Esophagus (tissue), 2 donors: ENCODE measurements at places on chromosomes 7 and 10. TPM values are rescaled to one million over a fixed set of nuclear protein-coding genes. Genes with fewer than 3 reads are reported as not detected.

AMZ1 gene
- polyA plus RNA-seq: 0.11 TPM

ZNF425 gene
- polyA plus RNA-seq: 1.9 TPM

BLNK gene
- 51.1 TPM for polyA plus RNA-seq

FAM13C gene
- polyA plus RNA-seq: 2.7 TPM

LARP4B gene
- 19.7 TPM for polyA plus RNA-seq

RSPH10B gene
- polyA plus RNA-seq: 0.04 TPM

PRPS1L1 gene
- not detected for polyA plus RNA-seq

HECTD2 gene
- polyA plus RNA-seq: 4.8 TPM

WDR86 gene
- 0.28 TPM for polyA plus RNA-seq

NOS3 gene
- polyA plus RNA-seq: 4.5 TPM

PNLIP gene
- polyA plus RNA-seq: 0.37 TPM

UNCX gene
- polyA plus RNA-seq: not detected
